ENCODE measurements at places on chromosomes 2 and 18.

GRCh38 chr18:77369644-77370043, 120.0 kb downstream of the GALR1 start:
- no peak for DNase-seq

GRCh38 chr2:227082286-227082685, 81.7 kb downstream of the COL4A4 start:
- DNase-seq = no peak

DNA sequence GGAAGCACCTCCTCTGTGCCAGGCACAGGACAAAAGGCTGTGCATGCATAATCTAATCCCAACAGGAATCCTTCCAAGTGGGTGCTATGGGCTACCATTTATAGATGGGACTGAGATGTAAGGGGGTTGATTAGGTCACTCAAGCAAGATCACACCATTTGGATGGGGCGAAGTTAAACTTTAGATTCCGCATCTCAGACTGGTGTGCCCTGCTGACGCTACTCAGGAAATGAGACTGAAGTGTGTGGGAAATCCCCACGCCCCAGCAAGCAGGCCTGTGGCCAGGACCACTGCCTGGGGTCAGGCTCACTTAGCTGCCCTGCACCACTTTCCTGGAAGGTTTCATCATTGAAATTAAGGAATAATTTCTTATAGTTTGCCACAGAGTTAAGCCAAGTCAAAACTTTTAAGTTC, 70.5 kb upstream of the PPP1CB start:
- peak; percentile 86 for DNase-seq

DNA sequence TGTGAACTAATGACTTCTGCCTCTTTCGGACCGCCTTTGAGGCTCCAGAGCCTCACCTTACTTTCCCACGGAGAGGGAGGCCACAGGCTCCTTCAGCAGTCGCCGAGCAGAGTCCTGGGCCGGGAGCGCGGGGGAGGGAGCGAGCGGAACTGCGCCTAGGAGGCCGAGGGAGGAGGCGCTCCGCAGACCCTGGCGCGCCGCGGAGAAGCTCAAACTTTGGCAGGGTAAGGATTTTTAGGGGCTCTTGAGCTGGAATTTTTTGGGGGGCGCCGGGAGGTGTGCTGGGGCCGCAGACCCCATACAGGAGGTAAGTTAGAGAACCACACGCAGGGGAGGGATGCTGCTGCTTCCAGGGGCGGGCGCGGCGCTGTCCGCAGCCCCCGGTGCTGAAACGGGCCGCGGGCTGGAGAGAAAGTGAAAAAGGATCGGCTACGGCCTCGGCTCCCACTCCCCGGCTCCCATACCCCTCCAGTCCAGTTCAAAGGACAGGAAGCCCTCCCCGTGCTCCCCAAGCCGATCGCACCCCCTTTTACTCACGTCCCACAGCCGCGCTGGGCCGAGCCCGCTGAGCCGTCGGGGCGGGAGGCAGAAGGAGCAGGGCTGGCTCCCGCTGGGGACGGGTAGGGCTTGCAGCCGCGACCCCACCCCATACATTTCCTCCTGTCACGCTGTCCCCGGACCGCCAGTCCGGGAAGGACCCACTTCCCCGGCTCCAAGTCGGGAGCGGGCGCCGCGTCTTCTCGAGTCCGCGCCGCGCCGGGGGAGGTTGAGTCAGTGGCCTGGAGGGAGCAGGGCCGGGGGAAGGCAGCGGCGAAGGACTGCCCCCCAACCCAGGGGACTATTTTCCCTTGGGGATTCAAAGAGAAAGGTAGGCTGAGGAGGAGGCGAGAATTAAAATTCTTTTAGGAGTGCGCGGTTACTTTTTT, at the start of gene CNGA3:
TSS of gene CNGA3 (plus strand) at position 146 of the 926 bp plus-strand sequence. CDS start 23,520 bp downstream, outside the sequence.
- peak; percentile 40 for DNase-seq

- DNase-seq = no peak
Observed at GRCh38 chr2:7665880-7666279, 748.7 kb downstream of the RNF144A start.

GRCh38 chr2:215782295-215782694, 231.1 kb downstream of the MREG start:
- DNase-seq = no peak

DNA sequence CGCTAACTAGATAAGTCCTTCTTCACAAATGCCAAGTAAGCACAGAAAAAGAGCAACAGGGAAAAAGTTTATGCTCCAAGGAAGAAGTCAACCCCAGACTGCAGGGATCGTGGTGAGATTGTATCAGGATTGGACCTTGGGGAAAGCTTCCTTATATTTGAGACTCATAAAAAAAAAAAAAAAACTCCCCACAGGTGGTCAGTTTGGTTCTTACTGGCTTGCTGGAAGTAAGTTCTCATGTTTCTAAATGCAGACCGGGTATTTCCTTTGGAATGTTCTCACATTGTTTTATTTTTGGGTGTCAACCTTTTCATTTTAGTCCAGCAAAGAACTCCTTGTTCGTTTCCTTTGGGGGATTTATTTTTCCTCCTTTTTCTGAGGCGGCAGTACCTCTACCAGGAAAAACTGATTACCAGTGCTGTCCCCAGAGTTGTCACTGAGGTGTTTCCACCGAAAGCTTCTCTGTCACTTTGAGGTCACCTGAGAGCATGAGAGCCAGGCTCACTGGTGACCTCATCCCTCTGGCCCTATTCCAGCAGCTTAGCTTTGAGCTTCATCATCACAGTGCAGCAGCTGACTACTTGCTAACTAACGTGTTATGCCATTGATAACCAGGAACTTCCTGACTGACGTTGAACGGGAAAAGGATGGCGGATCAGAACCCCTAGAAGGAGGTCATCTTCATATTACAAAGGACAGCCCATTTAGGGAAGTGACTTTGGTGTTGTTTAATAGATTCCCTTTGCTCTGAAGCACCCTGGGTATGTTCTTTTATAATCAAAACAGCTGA, 16.8 kb upstream of the ATP8B1 start:
- no peak for DNase-seq

DNA sequence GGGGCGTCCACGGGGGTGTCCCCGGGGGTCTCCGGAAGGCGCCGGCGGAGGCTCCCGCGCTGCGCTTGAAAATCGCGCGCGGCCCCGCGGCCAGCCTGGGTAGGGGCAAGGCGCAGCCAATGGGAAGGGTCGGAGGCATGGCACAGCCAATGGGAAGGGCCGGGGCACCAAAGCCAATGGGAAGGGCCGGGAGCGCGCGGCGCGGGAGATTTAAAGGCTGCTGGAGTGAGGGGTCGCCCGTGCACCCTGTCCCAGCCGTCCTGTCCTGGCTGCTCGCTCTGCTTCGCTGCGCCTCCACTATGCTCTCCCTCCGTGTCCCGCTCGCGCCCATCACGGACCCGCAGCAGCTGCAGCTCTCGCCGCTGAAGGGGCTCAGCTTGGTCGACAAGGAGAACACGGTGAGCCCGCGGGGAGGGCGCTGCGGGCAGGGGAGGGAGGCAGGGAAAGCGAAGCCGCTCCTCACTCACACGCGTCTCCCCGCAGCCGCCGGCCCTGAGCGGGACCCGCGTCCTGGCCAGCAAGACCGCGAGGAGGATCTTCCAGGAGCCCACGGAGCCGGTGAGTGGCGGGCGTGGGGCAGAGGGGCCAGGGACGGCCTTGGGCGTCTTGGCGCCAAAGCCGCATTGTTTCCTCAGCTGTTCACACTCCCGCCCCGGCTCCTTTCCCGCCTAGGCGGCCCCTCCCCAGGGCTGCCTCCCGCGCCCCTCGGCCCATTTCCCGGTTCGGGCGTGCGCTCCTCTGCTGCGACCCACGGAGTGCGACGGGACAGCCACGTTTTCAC, at the start of gene RRM2:
TSS of gene RRM2 (plus strand) at position 240 of the 781 bp plus-strand sequence. CDS start at position 300, 60 bp downstream.
- DNase-seq = peak; percentile 96

DNA sequence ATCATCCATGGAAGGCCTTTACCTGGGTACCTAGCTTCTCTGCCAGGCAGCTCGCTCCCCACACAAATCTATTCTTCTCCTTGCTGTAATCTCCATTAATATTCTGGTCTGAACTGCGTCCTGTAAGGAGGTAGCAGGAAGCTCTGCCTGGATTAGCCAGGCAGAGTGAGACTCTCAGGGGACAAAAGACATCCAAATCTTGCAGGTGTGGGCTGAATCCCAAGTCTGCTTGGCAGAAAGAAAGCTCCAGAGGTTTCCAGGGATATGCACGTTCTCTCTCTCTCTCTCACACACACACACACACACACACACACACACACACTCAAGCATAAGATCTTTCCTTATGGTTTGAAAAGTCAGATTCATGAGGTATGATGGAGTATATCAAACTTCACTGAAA, 66.5 kb downstream of the THNSL2 start:
- no peak for DNase-seq

DNA sequence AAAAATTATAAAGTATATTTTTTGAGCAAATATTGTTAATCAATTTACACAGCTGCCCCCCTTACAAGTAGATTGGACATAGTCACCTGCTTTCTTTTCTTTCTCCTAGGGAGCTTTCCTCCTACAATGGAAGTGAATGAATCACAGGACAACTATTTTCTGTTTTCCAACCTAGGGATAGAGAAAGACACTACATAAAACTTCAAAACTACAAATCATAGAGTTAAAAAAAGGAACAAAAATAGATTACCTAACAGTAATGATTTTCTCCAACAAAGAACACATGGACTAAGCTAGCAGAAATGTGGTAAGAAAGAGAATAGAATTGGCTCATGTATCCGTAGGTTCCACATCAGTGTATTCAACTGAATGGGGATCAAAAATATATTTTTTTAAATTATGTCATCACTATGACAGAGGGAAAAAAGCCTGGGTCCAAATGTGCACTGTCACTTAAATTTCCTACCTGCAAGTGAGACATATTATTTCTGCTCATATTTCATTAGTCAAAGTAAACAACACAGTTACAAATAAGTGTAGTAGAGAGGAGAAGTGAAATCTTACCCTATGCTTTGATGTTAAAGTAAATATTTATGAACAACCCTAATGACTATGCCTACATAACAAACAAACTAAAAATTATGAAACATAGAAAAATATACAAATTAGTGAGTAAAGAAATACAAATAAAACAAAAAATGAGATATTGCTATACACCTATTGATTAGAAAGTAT, 756.7 kb downstream of the SOCS6 start:
- no peak for DNase-seq

- peak; percentile 10 for DNase-seq
Observed at GRCh38 chr2:71933467-71934319, 214.0 kb downstream of the CYP26B1 start.

DNA sequence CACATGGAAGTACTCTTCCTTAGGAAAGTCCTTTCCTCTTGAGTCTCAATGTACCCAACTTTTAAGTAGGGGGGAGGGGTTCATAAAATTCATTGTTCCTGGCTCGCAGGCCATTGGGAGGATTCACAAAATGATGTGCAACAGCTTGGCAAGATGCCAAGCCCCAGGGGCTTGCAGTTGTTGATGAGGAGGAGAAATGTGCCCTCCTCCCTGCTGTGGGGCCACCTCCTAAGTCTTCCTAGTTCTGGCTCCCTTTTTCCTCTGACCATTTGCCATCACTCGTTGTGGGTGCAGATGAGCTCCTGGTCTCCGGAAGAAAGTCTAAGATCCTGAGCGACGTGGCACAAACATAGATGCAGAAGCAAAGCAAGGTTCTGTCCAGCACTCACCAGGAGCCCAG, 435.4 kb downstream of the EIPR1 start:
- no peak for DNase-seq

- DNase-seq = no peak
Observed at GRCh38 chr18:63421514-63421913, 762 bp downstream of the VPS4B start.

DNA sequence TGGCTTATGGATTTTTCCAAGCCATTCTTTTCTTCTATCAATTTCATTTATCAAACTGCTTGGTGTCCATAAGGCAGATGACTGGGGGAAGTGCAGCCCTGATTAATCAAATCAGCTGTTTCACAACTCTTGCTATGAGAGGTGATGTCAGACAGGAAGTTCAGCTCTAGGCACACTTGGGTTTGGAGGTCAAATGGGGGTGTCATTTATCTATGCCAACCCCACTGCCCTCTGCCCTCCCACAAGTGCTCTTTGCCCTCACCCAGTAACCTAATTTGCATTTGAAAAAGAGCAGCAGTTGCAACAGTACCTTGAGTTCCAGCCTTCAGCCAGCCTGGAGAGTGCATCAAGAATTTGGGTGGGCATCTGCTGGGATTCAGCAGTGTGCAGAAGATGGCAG, 431.3 kb upstream of the SPRED2 start:
- no peak for DNase-seq

- no peak for DNase-seq
Observed at GRCh38 chr2:172177996-172178395, 75.3 kb upstream of the DLX2 start.

- no peak for DNase-seq
Observed at GRCh38 chr18:76699923-76700322, 122.4 kb upstream of the ZNF236 start.

DNA sequence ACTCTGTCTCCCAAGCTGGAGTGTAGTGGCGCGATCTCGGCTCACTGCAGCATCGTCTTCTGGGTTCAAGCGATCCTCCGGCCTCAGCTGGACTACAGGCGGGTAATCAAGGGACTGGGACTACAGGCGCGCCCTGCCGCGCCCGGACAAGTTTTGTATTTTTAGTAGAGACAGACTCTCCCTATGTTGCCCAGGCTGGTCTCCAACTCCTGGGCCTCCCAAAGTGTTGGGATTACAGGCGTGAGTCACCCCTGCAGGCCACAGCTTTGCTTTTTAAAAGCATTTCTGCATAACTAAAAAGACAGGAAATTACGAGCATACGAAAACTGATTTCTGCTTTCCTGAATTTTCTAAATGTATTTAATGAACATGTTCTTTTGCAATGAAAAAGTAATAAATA, 916 bp upstream of the OSBPL1A start:
- DNase-seq = no peak

- DNase-seq = no peak
Observed at GRCh38 chr2:65937379-65938160, 497.4 kb upstream of the MEIS1 start.

GRCh38 chr2:196913691-196914090, 12.8 kb downstream of the PGAP1 start:
- DNase-seq = no peak

GRCh38 chr2:35463805-35464596, 891.6 kb upstream of the CRIM1 start:
- no peak for DNase-seq

DNA sequence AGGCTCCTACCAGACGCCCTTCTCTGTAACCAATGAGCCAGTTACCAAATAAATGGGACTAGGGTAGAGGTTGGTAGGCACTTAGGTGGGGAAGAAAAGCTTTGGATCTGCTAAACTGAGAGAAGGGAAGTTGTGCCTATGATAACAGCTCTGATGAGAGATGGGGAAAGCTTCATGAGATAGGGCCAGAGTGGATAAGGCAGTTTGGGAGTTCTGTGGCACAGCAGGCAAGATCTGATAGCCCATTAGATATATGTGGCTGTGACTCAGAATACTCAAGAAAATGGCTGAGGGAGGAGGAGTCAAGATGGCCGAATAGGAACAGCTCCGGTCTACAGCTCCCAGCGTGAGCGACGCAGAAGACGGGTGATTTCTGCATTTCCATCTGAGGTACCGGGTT, 99.8 kb downstream of the PDE11A start:
- DNase-seq = no peak

- DNase-seq = no peak
Observed at GRCh38 chr2:234243871-234244565, 193.5 kb downstream of the SPP2 start.

DNA sequence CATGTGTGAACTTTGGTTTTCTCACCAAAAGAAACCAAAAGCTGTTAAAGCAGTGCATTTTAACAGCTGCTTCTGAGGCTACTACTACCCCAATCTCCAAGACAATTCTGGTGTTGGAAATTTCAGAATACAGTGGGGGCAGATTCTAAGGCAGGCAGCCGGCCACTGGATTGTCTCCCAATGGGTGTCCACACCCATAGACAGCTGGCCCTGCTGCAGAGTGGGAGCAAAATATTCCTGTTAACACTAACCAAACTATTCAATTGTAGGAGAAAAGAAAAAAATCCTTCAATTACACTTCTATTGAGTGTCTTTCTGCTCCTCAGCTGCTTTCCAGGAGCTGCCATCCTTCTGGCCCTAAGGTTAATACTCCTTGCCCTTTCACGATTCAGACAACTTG, 223.7 kb downstream of the ALK start:
- no peak for DNase-seq
